Cerebellar nuclear complex (tissue), 1 donor: ENCODE measurements at places on chromosomes 2 and 18.

- DNase-seq: no peak
These were observed 150.7 kb upstream of the SLC14A2 start for GRCh38 chr18:45464619-45465018.

DNA sequence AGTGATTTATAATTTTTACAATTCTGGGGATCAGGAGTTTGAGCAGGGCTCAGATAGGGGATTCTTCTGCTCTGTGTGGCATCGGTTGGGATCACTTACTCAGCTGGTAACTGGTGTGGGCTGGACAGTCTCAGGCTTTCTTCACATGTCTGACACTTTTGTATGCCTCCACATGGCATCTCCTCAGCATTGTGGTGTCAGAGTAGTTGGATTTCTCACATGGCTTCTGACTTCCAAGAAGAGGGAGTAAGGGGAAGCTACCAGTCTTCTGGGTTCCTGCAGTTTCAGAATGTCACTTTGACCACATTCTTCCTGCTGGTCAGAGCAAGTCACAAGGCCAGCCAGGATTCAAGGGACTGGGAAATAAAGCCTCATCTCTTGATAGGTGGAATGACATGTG is 55.6 kb downstream of the NCOA1 start:
- no peak for DNase-seq

DNA sequence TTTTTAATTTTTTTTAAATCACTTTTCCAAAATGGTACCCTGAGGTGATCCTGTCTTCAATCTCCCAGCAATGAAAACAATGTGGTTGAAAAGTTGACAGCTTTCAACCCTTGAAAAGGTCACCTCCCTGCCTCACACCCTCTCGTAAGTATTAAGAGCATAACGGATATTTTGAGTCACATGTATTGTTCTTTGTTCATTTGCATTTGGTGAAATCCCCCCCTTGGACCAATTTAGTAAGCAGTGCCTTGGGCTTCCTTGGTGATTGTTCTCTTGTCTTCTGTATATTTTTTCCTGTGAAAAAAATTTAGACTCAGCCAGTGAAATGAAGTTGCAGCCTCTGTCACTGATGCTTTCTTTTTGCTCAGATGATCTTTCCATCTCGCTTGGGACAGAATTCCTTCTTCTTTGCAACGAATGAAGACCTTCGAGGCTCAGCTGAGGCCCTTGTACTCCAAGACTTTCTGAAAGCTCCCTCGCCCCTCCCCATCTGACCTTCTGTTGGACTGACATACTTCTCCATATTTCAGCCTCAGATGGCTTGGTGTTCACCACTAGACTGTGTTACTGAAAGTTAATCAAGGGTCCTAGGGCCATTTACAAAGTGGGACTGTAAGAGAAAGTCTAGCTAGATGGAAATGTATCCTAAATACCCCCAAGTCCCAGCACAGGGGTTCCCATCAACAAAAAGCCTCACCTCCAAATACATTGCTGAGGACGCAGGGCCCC is 158.4 kb downstream of the BCL2 start:
- DNase-seq: no peak

- DNase-seq: no peak
These were observed 75.4 kb downstream of the TAF4B start for GRCh38 chr18:26301681-26302080.
